Fibroblast of skin of back (primary cell): ENCODE measurements at places on chromosomes 12 and 14.
A peak's percentile ranks its signal among the peaks of the same experiment; 100 is the strongest.

GRCh38 chr12:4909734-4910501 lies at the start of gene KCNA1:
Gene KCNA1, plus strand, starts transcription at chr12:4909905. Its CDS starts 1,474 bp downstream, at chr12:4911379.
- peak; percentile 55 for DNase-seq

- peak; percentile 9 for DNase-seq
Observed at GRCh38 chr14:31122098-31122611, 85.4 kb downstream of the HECTD1 start.

DNA sequence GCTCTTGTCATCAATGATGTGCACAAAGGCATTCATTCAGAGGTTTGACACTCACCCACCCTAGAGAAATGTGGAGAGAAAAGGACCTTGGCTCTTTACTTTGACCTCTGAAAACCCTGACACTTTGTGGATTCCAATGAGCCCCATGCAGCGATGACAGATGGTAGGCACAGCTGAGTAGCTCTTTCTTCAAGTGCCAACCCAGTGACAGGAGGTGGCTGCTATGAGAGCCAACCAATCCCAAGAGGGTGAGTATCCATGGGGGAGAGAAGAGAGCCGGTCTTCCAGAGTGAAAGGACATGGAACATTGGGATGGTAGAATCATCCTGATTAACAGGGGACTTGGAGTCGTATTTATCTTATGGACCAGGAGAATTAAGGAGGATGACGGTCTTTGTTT lies 17.8 kb downstream of the SLC8A3 start:
- no peak for DNase-seq

DNA sequence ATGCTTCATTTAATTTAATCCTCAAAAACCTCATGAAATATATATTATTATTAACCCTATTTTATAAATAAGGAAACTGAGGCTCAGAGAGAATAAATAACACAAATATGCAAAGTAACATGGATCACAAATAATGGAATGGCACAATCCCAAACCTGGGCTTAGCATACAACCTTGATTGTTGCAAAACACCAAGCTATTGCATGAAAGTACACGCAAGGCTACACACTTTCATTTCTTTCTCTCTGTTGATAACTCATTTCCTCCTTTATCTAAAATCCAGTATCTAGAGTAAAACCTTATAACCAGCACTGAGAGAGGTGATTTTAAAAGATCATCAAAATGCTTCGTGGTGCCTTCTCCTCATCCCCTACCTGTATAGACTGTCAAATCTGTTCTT lies 2.8 kb upstream of the DAAM1 start:
- no peak for DNase-seq

DNA sequence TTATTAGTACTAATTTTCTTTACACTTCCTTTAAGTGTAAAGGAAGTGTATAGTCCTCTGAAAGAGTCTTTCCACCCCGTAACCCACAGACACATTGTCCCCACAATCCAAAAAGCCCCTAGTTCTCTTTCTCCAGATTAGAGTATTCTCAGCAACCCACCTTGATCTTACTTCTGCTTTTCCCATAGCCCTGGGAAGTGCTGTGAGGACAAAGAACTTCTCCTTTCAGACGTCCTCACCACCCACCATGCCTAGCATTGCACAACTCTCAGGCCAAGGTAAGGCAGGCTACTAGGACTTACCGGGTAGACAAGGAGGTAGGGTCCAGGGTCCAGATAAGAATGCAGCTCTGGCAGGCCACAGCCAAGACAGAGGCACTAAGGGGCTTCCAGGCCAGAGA lies 7.4 kb downstream of the AAAS start:
- DNase-seq = no peak

GRCh38 chr14:34355584-34356263 lies 106.3 kb downstream of the SPTSSA start:
- peak; percentile 12 for DNase-seq

DNA sequence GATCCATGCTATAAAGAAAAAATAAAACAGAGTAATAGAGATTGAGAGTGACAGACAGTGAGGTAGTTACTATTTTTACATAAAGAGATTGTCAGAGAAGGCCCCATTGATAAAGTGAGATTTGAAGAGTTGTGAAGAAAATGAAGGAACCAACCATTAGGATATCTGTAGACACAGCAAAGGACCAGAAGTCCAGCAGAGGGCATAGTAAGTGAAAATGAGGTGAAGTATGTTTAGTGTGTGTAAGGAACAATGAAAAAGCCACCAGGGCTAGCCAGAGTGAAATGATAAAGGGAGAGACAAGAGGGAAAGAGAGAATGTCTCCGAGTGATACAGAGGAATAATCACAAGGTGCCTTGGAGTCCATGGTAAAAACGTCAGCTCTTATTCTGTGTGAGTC lies 411.0 kb downstream of the NELL2 start:
- no peak for DNase-seq

DNA sequence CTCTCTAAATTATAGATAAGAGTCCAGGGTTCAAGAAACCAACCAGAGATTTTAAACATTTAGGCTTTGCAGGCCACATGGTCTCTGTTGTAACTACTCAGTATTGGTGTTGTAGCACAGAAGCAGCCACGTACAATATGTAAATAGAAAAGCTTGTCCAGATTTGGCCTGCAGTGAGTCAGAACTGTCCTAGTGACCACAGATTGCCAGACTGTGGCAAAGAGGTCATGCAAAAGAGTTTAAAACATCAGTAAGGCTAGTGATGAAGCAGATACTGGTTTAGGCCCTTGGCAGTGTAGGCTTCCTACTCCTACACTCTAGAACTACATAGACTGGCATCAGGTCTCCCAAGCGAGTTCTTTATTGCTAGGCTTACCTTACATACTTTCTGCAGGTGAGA lies 117.6 kb upstream of the GARIN6 start:
- DNase-seq = no peak

GRCh38 chr14:48974994-48975393 lies 611.2 kb downstream of the RPS29 start:
- DNase-seq = no peak

- no peak for DNase-seq
Observed at GRCh38 chr14:34684578-34684977, 29.8 kb downstream of the CFL2 start.

GRCh38 chr12:91009319-91009950 lies 4.7 kb upstream of the EPYC start:
- DNase-seq = no peak

- no peak for DNase-seq
Observed at GRCh38 chr12:75782069-75782581, 249.5 kb downstream of the PHLDA1 start.

DNA sequence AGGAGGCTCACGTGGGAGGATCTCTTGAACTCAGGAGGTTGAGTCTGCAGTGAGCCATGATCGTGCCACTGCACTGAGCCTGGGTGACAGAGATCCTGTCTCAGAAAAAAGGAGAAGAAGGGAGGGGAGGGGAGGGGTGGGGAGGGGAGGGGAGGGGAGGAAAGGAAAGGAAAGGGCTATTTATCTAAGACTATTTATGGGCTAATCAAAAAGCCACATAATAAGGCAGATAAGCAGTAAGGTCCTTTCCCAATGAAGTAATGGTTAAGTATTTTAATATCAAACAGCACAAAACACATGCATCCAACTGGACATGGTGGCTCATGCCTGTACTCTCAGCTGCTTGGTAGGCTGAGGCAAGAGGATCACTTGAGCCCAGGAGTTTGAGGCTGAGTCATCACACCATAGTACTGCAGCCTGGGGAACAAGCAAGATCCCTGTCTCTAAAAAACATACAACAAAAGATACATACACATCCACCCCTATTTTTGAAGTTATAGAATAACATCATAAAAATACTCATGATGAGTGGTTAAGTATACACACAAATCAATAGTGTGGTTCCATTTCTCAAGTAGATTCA lies 9.7 kb downstream of the PAWR start:
- peak; percentile 63 for DNase-seq

DNA sequence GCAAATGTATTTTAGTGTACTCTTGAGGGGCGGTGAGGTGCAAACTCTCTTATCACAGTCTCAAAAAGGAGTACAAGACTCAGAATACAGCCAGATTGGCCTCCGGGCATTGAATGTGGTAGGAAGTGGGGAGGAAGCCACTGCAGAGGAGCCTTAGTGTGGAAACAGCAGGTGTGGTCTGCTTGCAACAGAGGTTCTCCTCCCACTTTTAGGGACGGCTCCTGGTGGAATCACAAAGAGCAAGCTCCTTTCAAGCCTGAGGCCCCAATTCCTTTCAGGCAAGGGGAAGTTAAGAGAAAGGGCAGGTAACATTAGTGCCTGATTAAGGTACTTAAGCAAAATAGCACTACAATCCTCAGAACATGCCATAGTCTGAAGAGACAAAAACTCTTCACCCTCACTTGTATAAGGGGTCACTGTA lies 23.7 kb upstream of the SLC2A3 start:
- DNase-seq = no peak

GRCh38 chr12:107442326-107442987 lies 243.1 kb upstream of the PWP1 start:
- DNase-seq = peak; percentile 11

DNA sequence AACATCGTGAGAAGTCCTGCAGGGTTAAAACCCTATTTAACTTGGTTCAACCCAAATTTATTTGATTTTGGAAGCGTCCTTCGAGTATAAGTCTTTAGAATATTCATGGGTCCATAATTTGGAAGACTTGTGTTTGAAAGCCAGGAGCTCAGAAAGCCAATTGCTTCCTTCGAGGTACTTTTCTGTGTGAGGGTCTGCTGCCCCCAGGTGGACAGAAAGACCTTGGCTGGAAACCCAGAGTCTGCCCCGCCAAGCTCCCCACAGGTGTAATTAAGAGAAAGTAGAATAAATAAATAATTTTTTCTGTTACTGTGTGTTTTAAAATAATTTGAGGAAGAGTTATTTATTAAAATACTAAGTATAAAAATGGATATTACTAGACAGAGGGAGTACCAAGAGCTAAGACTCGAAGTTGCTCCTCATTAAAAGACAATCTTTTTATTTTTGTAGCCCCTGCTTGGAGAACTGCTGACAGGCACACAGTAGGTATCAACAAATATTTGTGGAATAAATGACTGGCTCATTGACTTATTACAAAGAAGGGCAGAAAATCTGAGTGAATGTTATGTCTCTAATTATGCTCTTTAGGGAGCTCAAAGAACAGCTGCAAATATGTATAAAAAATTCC lies 105.8 kb downstream of the PAH start:
- DNase-seq = no peak

- no peak for DNase-seq
Observed at GRCh38 chr12:78149459-78149858, 318.8 kb downstream of the NAV3 start.

GRCh38 chr12:105946493-105946901 lies 192.3 kb downstream of the NUAK1 start:
- no peak for DNase-seq

DNA sequence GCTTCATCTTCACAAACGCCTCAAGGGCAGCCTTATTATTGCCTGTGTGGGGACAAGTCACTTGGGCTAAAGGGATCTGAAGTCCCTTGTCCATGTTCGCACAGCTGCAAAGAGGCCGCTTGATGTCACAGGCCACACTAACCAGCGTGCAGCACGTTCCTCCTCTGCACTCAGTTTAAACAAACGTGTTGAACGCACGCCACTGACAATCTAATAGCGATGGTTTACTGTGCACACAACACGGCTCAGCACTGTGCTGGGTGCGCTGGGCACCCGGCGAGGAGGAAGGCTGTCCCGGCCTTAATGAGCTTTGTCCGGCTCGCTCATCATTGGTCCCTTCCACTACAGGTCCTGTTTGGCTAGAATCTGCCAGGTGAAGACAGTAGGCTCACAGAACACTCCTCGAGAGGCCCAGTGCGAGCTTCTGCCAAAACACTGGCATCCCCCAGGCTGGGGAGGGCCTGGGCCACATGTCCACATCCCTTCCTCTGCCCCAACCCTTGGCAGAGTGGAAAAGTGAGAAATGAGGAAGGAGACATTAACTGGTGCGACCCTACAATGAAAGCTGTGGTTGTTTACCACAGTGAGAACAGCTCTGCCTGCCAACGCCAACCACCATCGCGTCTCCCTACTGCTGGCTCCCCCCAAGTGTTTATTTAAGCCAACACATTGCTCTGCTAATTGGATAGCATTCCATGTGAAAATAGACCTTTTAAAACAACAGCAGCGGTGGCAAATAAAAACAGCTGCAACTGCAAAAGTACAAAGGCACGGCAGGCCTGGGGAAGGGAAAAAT lies 113.2 kb downstream of the RBM19 start:
- DNase-seq = no peak

DNA sequence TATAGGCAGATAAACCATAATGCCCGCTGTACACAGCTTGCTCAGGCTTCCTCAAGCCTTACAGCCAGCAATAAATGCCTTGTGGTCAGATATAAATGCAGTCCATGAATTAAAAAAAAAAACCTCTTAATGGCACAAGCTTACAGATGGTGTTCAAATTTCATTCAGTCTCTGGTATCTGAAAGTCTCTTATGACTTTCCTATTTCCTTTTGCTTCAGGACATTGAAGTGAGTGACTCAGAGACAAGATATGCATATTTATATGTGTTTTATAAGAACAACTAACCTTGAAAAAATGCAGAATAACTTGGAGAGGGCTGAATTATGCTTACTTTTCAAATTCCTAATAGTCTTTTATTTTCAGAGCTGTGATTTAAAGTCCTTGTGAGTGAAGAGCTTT lies 426.9 kb upstream of the MIS18BP1 start:
- DNase-seq = peak; percentile 96

DNA sequence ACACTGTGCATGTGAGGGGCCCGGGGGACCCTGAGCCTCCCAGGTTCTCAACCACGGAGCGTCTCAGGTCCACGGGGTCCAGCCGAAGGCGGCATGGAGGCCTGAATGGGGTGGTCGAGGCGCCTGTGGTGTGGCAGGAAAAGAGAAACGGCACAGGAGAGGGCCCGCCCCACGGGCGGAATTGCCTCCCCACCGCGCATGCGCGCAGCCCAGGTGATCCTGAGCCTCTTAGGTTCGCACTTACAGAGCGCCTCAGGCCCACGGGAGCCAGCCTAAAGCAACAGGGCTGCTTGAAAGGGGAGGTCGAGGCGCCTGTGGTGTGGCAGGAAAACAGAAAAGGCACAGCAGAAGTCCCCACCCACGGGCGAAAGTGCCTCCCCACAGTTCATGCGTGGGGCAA lies 311.0 kb downstream of the ALG10 start:
- no peak for DNase-seq
